ENCODE measurements at places on chromosomes 2 and 18.

- no peak for DNase-seq
Measured at GRCh38 chr18:8732442-8733360, 27.3 kb downstream of the MTCL1 start.

DNA sequence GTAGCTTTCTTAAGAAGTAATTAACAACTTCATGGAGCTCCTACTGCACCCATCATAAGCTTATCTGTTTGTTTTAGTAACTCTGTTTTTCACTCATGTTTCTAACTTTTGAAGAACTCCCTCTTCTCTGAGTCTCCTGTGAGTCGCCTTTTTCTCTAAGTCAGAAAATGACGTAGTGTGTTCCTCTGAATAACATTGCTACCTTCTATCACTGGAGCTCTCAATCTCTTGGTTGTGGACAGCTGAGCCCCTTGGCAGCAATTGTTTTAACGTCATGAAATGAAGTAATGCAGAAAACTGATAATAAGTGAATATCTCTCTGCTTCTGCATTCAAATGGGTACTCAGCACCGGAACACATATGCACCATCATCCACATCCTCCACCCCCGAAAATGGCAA lies 433.3 kb upstream of the SALL3 start:
- no peak for DNase-seq

GRCh38 chr2:61335187-61335586 lies 135.7 kb downstream of the USP34 start:
- no peak for DNase-seq

DNA sequence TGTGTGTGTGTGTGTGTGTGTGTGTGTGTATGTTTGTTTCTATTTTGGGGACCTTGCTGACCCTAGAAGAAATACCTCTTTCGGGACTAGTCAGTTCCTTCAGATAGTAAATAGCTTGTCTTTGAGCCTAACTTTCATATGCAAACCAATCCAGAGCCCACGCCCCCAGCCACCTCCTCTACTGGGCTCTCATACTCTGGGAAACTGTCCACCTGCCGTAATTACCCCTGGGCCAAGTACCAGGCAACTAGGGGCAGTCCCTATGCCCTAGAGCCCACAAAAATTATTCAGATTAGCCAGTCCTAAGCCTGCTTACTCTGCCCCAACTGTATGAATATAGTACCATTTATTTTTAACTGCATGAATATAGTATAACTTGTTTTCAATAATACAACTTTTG lies 970.4 kb downstream of the EPHA4 start:
- no peak for DNase-seq

DNA sequence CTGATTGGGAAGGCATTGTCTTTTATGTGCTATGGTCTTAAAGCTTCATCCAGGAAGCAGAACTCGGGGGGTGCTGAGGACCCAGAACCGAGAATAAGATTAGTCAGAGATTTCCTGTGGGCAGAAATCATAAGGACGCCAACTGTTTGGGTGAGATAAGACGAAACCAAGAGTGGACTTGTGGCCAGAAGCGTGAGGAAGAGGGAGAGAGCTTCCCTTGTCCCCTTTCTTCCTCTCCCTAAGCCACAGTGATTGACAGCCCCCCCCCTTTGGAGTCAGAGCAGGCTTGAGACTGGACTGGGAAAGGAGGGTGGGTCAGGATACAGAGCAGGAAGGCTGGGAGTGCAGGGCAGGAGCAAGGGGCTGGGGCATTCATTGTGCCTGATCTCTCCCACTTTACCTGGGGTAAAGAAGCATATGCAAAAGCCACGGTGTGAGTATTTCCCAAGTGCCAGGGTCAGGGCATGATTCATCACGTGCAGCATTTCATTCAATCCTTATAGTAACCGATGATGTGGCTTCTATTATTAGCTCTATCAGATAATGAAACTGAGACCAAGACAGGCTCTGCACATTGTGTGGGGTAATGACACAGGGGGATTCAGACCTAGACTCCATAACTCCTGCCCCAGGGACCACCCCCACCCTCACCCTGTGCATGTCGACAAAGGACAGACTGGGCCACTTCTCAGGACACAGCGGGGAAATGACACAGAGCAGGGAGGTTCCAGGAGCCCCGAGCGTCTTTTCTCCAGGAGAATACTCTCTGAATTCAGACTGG lies 3.0 kb upstream of the IL1RN start:
- no peak for DNase-seq

Measured in T-helper 22 cell (primary cell).